Sigmoid colon (tissue), 7 donors: ENCODE measurements at places on chromosomes 11 and 22. TPM values are rescaled to one million over a fixed set of nuclear protein-coding genes. Genes with fewer than 3 reads are reported as not detected.

Gene CDKN1C
- 54.3 TPM for total RNA-seq

Gene COMMD9
- 27.4 TPM for total RNA-seq

Gene PNPLA5
- not detected for total RNA-seq

Gene OR51B4
- not detected for total RNA-seq

Gene DCUN1D5
- 56.7 TPM for total RNA-seq

Gene UBE2L6
- total RNA-seq, result 35.3 TPM

Gene CNGA4
- total RNA-seq, result 0.55 TPM

Gene TRPM5
- total RNA-seq, result not detected

Gene NPAS4
- 2.5 TPM for total RNA-seq

Gene CRYBA4
- not detected for total RNA-seq

Gene MAJIN
- total RNA-seq, result not detected

Gene MMP11
- 9.9 TPM for total RNA-seq

- no peak for DNase-seq
Measured at GRCh38 chr11:68342459-68343158, 30.2 kb downstream of the LRP5 start.

DNA sequence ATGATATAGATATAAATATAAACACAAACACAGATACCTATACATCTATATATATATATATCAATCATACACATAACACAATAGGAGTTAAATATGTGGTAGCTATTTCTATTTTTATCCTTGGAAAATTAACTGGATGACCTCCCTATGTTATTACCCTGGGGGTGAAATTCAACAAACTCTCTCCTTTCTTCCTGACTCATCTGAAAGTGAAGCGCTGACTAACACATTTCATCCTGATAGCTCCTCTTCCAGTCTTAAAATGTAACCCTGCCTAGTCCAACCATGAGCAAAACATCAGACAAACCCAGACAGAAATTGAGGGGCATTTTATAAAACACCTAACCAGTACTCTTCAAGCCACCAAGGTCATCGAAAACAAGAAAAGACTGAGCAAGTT is 220.6 kb upstream of the ISX start:
- no peak for DNase-seq

DNA sequence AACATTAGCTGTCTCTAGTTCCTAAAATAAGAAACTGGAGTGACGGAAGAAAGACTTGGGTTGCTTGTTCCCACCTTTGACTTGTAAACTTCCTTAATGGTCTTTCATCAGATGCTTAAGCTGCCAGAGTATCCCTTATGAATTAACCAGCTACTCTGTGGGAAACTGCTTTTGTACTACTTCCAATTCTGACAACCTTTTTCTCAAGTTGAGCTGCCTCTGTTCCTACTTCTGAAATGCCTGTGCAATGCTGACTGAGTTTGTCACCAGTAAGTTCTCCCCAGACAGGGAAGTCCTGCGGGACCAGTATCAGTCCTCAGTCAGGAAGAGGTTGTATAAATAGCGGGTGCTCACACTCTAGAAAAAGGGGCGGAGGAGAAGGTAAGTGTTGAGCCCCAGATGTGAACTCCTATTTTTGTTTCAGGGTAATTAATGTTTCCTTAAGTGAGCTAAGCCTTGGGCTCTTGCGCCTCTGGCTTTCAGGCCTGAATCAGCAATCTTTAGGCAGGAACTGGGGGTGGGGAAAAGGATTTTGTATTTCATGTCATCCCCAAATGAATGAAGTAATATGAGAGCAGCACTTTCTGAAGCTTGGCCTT is 67.2 kb downstream of the CECR2 start:
- DNase-seq, result no peak

GRCh38 chr22:29623059-29623458 is 19.6 kb downstream of the NF2 start:
- no peak for DNase-seq

DNA sequence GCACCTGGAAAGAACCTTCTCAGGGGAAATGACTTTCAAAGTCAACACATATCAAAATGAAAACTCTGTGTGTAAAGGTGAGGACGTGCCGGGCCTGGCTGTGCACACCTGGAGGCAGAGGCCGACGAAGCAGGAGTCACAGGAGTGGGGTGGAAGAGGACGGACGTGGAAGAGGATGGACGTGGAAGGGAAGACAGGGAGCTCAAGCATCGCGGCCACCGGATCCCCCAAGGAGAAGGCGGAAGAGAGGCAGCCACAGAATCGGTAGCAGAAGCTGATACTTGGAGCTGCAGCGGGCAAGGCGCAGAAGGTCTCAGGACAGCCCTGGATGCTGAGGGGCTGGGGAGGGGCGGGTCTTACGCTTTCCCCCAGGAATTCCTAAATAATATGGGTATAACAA is 519.8 kb downstream of the BRD1 start:
- peak; percentile 40 for DNase-seq

- no peak for DNase-seq
Measured at GRCh38 chr22:49031746-49032330, 795.8 kb downstream of the BRD1 start.

GRCh38 chr22:36682811-36683210 is 20.7 kb downstream of the CACNG2 start:
- DNase-seq, result no peak

DNA sequence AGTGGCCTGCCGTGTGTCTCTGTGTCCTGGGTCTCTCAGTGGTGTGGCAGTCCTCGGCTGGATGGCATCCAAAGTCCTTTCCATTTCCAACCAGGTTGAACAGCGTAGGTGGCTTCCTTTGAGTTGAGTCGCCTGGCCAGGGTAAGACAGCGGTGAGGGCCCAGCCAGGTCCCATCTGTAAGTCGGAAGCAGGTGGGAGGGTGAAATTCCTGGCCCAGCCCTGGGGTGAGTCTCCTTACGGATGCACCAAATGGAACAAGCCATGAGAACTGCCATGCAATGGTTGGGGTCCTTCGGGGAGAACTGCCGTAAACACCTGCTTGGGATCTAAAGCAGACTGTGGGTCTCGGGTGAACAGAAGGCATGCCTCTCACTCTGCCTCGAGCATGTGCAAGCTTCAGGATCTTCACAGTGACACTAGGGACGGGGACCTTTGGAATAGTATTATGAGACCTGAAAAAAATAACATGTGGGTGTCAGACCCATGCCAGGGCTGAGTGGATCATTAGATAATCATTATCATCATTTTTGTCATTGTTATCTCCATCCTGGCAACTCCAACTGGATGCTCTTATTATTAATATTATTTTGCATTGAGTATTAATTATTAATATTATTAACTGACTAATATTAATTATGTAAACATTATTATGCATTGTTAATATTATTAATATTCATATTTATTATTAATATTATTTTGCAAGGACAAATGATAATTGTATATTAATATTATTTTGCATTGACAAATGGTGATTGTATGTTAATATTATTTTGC is 57.7 kb upstream of the LINC01488 start:
- DNase-seq, result peak; percentile 56
